HAP-1 (cell line): ENCODE measurements at places on chromosomes 12 and 14.

GRCh38 chr12:104478396-104479122, 21.8 kb downstream of the CHST11 start:
- DNase-seq, result no peak

- no peak for DNase-seq
These were observed 17.4 kb downstream of the KCNMB4 start for GRCh38 chr12:70383484-70383883.

GRCh38 chr14:74647061-74647677, 35.1 kb upstream of the LTBP2 start:
- DNase-seq, result no peak

DNA sequence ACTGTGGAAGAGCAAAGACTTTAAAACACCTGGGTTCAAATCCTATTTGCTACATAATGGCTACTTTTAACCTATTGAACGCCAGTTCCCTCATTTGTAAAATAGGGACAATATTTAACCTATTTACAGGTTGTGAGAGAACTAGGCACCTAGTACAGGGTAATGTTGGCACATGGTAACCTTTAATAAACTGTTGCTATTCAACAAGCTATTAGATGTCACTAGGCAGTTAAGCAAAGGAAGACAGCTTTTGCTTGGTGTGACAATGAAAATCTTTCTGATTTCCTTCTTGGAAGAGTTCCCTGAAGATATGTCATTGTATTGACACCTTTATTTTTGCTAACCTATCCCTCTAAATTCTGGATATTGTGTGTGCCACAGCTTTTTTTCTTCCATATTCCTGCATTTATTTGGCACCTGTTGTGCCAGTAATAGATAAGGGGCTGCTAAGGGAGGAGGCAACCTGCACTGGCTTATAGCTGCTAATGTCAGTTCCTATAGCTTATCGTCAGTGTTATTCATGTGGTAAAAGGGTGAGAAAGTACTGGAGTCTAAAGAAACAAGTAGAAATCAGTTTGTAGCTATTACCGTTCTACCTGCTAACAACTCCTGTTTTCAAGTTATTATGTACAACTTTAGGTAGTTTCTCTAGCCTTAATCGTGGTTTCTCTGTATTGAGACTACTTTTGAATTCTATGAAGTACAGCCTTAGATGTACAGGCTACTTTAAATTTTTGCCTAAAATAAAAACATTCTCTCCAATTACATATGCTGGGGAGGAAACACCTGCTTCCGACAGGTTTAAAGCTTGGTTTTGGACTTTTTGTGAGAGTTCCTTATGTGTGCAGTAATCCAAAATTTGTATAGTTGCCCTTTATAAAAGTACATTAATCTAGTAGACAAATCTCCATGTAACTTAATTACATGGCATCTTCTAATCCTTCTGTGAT, 24.3 kb downstream of the HIF1A start:
- no peak for DNase-seq

- no peak for DNase-seq
These were observed 156.6 kb downstream of the PAX9 start for GRCh38 chr14:36818246-36818645.

- DNase-seq, result no peak
These were observed 263.9 kb downstream of the LRIG3 start for GRCh38 chr12:58656254-58657009.

- DNase-seq, result no peak
These were observed 6.7 kb downstream of the DDX47 start for GRCh38 chr12:12819752-12820311.
